ENCODE measurements at places on chromosomes 7 and 10. TPM values are rescaled to one million over a fixed set of nuclear protein-coding genes. Genes with fewer than 3 reads are reported as not detected.
A peak's percentile ranks its signal among the peaks of the same experiment; 100 is the strongest.

DNA sequence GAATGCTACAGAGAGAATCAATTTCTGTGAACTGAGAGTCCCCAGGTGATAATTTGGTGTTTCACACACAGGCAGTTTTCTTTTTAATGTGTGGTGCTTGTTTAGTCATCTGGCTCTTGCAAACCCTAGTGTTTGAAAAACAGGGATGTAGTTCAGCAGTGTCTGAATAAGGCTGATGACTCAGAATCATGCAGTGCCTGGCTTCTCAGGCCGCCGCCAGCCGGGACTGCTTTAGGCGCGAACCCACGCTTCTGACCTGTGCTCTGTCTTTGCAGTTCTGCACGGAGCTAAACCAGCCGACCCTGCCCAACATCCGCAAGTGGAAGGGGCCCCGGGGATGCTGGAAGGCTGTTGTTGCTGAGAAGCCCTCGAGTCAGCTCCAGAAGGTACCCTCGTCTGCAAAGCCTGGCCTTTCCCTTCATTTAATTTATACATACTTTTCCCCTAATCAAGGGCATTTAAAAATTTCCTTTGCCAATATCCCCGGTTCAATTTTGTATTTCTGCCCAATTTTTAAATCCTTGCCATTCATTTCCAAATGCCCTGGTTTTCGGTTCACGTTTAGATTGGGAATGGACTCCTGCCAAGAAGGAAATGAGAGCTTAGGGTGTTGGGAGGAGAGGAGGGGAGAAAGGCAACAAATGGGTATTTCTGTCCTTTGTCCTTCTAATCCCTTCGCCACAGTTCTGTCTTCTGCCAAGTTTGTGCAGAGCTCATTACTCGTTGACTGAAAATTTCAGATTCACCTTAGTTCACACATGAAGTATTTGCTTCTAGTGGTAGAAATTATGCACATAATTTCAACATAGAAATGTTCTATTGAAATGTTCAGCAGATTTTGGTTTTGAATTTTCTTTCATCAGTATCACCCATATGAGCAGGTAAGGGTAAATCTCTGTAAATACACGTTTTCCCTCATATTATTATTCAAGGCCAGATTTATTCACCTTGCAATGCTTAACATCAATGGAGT, 108.5 kb upstream of the ANLN start:
- DNase-seq, result no peak

- peak; percentile 85 for DNase-seq
These were observed 544 bp downstream of the TSPAN33 start for GRCh38 chr7:129144834-129145668.

GRCh38 chr7:25994433-25994994, 157.5 kb upstream of the NFE2L3 start:
- DNase-seq, result no peak

DNA sequence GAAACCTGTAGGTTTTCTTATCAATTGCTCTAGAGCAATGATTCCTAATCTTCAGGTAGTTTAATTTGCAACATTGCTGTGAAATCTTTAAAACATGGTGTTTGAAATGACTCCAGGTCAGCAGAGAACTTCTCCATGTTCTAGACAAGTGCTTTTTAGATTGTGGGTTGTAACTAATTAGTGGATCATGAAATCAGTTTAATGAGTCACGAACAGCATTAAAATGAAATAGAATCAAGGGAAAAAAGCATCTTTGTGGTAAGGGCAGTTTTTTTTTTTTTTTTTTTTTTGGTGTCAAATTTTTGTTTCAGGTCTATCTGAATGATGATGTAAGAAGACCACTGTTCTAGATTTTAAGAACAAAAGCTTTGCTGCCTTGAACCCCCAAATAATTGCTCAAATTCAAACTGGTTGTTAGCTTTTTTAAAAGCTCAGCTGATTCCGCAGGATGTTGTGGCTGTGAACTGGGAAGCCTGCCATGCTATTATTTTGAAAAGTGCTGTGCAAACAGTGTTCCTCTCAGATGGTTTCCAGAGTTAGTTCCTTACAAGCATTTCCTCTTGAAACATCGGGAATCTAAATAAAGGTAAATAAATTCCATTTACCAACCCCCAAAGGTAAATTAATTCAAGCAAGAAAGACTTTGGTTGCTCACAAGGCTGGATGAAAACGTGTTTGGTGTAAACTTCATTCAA, 13.1 kb upstream of the PDK4 start:
- DNase-seq, result no peak

Gene MMRN2
- polyA plus RNA-seq, result 4.8 TPM

DNA sequence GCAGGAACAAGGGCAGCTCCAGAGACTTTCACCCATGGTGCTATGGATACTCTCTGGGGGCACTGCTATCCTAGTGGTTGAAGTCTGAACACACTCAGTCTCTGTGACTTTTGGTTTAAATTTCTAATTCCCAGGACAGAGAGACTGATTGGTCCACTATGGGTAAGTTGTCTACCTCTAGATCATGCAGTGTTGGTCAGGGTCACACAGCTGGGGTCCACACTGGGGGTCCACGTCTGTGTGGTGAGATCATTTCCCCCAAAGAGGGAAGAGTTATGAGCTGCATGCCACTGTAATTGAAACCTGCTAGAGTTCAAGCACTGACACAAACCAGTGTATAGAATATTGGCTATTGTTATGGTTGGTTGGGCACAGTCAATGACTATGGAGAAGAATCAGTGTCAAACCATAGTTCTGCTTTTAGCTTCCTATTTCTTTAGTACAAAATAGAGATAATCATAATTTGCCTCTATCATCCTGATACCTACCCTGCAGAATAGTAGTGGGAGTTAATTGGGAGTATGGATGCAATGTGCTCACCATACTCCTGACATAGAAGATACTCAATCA, 101.6 kb downstream of the PRTFDC1 start:
- DNase-seq, result no peak

DNA sequence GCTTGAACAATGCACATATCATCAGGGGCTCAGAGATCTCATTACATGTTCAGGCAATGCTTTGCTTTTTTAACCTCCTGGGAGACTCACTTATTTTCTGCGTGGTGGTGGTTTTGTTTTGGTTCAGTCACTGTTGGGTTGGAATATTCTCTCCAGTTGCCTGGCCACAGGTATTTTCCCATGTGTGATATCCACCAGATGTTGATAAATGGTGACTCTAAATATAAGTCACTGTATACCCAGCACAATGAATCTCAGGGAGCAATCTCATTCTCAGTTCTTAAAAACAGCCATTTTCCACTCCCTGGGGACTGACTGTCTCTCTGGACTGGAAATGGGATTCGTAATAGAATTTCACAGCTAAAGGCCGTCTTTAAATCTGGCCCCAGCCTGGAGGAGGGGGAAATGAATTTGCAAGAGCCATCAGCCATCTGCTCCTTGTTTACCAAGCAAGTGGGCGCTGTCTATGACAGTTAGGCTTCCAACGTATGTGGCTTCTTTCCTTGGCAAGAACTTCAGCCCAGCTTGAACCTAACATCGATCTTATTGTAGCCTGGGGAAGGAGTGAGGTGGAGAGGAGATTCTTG, 1106.2 kb downstream of the NRG3 start:
- DNase-seq, result no peak

DNA sequence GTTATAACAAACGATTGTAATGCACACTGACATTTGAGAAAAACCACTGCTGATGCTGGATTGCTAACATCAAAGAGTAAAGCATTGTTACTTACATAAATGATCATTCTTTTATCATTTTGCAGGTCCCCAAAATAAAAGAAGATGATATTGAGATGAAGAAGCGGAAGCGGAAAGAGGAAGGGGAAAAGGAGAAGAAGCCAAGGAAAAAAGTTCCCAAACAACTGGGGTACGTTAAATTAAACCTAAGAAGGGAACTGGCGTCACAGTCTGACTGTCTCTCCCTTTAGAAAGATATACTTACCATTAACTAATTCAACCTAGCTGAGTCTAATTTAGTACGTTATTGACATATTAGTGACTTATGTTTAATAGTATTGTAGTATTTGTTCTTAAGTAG, 28.1 kb downstream of the UBN2 start:
- DNase-seq, result no peak

- no peak for DNase-seq
These were observed 43.2 kb downstream of the CHST3 start for GRCh38 chr10:72007246-72007892.

Gene SORBS1
- polyA plus RNA-seq, result 2.8 TPM

DNA sequence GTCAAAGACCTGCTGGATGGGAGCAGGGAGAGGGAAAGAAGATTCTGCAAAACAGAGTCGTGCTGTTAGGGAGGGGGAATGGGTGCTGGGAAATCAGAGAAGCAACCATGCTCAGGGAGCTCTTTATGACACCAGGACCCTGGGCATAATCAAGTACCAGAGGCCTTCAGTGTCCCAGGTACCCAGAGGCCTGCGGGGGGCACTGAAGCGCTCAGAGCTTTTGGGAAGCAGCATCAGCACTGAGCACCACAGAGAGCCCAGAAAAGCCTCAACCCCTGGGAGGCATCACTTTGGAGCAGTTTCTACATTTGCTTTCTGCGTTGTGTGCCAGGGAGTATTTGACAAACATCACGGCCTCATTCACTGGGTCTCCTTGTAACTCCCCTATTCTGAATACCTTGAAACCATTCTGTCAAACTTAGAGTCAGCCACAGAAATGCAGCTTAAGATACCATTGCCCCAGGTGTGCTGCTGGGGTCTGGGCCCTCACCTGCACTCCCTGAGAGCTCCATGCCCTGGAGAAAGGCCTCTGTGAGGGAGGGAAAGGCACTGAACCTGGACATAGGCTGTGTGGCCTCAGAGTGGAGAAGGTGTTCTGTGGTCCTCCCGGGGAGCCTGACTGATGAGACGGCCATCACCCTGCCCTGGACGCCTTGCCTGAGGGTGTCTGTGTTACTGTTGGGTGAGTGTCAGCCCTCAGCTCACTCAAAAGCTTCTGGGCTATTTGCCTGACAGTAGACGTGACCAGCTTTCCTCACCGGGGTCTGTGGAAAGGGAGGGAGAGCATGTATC, 37.1 kb downstream of the CXCL12 start:
- DNase-seq, result no peak

Gene AKR1C3
- 5.7 TPM for polyA plus RNA-seq

Gene ADIRF
- 73.5 TPM for polyA plus RNA-seq

DNA sequence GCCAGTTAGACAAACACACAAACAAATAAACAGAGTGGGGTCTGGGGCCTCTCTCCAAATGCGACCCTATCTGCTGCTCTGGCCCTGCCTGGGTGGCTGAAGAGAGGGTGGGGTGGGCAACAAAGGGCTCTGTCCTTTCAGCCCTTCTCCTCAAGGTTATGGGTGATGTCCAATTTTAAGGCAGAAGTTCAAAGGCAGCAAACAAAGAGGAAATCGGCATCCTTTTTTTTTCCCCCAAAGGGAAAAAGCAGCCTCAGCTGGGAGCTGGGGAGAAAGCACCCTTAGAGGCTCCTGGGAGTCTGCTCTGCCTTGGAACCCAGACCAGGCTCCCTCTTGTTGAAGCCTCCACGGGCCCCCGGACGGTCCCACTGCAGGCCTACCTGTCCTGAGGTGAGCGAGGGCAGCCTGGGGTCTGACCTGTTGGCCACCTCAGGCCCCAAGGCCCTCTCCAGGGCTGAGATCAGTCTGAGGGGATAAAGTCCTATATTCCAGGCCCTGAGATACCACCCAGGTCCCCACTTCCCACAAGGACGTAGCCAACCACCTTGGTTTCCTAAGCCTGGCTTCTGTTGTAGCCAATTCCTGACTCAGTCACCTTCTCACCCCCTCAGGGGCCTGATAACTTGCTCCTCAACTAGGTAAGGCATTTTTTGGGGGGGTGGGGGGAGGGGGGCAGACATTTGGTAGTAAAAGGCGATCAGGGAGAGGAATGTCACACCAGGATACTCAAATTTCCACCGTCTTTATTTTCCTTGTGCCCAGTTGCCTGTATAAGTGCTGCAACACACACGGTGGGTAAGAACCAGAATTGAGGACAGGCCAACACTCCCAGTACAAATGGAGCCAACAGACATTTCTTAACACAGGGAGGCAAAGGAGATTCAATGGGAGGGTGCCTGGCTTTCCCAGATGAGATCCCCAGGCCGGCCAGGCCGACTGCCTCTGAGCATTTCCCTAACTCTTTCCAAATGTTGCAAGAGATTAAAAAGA, 4.3 kb downstream of the HOXA11 start:
- peak; percentile 61 for DNase-seq

GRCh38 chr7:43758822-43759683, 573 bp downstream of the BLVRA start:
- peak; percentile 88 for DNase-seq

DNA sequence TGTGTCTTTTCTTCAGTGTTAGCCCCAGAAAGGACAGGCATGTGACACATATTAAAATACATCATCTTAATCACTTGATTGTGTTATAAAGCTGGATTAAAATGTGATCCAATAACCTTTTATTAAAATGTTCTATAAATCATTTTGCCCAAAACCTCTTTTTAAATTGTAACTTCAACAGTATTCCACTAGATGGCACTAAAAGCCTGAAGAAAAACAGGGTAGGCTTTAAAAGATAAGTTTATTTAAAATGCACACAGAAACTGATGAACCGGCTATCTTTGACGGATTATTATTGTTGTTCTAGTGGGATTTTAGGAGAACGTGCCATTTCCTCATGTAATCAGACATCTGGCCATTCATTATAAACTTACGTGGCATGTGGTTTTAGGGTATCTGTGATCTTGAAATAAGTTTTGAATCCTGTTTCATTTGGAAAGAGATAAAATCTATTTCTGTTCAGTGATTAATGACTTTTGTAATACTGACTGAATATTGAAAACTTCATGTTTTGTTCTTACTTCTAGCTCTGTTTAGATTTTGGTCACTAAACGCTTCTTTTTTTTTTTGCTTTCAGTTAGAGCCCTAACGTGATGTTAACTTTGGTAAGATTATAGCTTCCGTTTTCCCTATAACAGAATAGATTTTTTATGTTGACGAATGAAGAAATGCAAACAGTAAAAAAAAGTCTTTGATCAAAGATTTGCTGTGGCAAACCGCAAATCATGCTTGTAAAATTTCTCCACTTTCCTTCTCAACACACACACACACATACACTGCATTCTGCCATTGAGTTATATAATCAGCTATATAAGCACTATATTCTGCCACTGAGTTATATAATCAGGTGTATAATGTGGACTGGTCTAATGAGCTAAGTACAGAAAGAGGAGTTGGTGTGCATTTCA, 13.6 kb downstream of the VPS50 start:
- DNase-seq, result no peak

GRCh38 chr10:99993701-99994689, 15.8 kb downstream of the DNMBP start:
- peak; percentile 88 for DNase-seq

Gene SPDYE1
- polyA plus RNA-seq, result not detected

DNA sequence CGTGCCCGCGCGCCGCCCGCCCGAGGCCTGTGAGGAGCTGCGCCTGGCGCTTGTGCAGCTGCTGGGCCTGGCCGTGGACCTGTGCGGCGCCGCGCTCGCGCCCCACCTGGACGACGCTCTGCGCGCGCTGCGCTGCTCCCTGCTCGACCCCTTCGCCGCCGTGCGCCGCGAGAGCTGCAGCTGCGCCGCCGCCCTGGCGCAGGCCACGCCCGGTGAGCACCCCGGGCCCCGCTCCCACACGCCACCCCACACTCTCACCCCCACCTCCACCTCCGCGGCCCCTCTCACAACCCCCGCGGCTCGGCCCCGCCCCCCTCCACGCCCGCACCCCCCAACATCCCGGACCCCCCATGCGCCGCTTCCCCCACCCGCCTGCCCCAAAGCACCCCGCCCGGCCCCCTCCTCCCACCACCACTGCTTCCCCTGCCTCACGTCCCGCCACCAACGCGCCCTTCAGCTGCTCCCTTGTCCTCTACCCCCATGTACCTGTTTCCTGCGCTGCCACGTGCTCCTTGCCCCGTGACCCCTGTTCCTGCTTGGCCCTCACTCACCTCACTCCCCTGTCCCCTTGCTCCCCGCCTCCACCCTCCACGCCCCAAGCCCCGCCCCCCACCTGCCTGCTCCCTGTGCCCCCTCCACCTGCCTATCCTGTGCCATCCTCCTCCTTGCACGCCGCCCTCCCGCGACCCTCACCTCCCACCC, at the start of gene PRKAR1B:
TSS of gene PRKAR1B (minus strand) at position 178 of the 702 bp plus-strand sequence. CDS start 15,776 bp downstream, outside the sequence.
- DNase-seq, result peak; percentile 84
